ENCODE measurements at places on chromosomes 1 and 21. TPM values are rescaled to one million over a fixed set of nuclear protein-coding genes. Genes with fewer than 3 reads are reported as not detected.

NHLH1 gene
- not detected for total RNA-seq

FAM131C gene
- total RNA-seq: 0.76 TPM

G0S2 gene
- total RNA-seq: 2.2 TPM

ACKR1 gene
- total RNA-seq: not detected

- peak; percentile 70 for DNase-seq
Measured at GRCh38 chr1:172449585-172450523, 6.0 kb upstream of the PIGC start.

DNA sequence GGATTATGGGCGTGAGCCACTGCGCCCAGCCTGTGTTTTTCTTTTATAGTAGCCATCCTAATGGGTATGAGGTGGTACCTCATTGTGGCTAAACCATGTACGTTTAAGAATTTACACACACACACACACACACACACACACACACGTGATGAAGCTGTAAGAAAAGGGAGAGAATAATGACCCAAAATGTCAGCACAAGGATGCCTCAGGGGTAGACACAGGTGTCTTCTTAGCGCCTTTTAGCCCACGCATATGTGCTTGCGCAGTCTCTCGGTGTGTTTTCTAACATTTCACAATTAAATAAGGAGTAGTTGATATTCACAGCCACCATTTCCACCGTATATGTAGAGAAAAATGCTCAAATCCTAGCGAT, 782 bp upstream of the PFKL start:
- DNase-seq: peak; percentile 3

DNA sequence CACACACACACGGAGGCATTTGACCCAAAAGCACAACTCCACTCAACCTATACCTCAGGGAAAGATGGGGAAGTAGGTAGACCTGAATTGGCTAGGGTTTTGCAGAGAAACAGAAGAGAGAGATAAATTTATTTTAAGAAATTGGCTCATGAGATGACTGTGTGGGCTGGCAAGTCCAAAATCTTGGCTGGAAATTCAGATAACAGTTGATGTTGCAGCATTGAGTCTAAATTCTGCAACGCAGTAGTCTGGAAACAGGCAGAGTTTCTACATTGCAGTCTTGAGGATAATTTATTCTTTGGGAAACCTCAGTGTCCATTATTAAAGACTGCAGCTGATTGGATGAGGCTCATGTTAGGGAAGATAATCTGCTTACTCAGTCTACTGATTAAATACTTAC, 4.3 kb upstream of the LCE2B start:
- DNase-seq: no peak

- no peak for DNase-seq
Measured at GRCh38 chr1:86062453-86062852, 94.1 kb downstream of the COL24A1 start.

DNA sequence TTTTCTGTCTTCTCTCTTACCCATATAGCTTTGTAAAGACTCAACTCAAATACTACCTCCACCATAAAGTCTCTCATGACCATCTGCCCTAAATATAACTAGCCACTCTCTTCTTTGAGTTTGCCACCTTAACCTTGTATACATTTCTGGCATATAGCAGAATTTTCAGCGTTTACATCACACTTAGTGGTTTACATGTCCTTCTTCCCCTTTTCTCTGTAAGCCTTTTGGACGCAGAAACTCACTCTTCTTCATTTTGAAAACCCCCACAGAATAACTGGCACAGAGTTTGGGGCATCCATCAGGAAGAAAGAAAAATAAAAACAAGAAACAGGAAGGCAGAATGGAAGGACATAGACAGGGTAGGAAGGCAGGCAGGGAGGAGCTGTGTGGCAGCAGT, 131.8 kb upstream of the DUSP10 start:
- DNase-seq: no peak

Measured in HFFc6 (cell line).